ENCODE measurements at places on chromosomes 5 and 9.

GRCh38 chr5:84381502-84382362 lies 2.9 kb downstream of the EDIL3 start:
- DNase-seq, result no peak

DNA sequence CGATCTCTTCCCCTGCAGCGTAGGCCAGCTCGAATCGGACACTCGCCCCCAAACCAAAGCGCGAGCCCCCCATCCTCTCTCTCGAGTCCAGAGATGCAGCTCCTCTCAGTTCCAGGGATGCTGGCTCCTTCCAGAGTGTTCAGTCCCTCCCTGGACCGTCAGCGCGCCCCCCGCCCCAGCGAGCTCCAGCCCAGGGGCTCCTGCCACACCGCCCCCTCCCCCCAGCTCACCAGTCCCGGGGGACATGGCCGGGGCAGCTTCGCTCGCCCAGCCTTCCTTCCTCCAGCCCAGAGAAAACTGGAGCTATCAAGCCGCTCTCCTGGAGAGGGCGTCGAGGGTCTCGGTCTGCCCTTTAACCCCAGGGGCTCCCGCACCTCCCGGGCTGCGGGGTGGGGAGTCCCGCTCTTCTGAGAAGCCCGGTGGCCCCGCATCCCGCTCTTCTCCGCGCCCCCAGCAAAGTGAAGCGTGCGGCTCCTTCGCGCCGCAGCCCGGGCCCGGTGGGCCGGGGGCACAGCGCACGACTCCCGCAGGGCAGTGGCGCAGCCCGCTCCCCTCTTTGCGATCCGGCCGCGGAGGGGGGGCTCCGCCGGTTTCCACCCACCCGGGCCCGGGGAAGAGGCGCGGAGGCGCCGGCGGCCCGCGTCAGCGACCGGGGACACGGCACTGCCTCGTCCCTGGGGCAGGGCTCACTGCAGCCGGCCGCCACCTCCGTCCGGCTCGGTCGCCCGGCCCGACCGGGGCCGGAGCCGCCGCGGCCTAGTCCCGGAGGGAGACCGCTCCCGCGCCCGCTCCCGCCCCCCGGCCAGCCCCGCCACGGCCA lies 587 bp downstream of the MIER3 start:
- peak; percentile 8 for DNase-seq

GRCh38 chr9:77291714-77292113 lies 114.4 kb downstream of the VPS13A start:
- DNase-seq, result no peak

GRCh38 chr9:38029915-38030638 lies 39.0 kb downstream of the SHB start:
- DNase-seq, result no peak

- DNase-seq, result no peak
Measured at GRCh38 chr5:122408592-122409224, 96.7 kb downstream of the SNCAIP start.
